ENCODE measurements at places on chromosomes 4 and X.

- no peak for DNase-seq
Observed at GRCh38 chrX:133333154-133333750, 82.0 kb downstream of the GPC4 start.

DNA sequence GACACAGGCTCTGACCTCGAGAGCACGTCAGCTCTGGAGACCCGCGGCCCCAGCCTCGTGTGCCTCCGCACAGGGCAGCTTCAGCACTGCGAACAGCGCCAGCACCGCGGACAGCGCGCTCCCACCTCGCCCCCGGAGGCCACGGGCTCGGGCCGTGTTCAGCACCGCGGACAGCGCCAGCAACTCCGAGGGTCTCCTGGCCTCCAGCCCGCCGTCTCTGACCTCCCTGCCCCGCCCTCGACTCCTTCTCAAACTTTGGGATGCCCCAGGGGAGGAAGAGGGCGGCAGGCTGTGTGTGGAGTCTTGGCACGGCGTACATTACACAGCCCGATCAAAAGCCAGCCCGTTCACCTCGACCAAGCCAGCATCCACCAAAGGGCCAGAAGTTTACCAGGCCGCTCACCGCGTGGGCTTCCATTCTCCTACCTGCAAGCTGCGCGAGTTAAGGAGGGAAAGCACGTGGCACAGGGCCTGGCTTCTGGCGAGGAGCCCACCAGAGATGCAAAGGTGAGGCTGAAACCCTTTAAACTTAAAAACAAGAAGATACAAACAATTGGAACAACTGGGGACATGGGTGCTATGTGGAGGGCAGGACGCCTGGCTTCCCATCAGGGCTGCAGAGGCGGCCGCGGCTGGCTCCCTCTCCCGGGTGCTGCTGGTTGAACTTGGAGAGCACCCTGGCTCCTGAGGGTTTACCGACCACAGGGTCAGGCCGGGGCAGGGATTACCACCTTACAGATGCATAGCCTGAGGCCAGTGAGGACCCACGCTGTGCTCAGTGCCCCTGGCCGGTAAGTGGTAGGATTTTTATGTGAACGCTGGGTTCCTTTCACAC lies 4.5 kb upstream of the NKX1-1 start:
- peak; percentile 72 for DNase-seq

GRCh38 chrX:132426695-132427281 lies 62.0 kb downstream of the MBNL3 start:
- DNase-seq, result no peak

- no peak for DNase-seq
Observed at GRCh38 chr4:105196523-105197145, 50.0 kb downstream of the TET2 start.

- no peak for DNase-seq
Observed at GRCh38 chr4:90148574-90149148, 21.5 kb downstream of the CCSER1 start.

DNA sequence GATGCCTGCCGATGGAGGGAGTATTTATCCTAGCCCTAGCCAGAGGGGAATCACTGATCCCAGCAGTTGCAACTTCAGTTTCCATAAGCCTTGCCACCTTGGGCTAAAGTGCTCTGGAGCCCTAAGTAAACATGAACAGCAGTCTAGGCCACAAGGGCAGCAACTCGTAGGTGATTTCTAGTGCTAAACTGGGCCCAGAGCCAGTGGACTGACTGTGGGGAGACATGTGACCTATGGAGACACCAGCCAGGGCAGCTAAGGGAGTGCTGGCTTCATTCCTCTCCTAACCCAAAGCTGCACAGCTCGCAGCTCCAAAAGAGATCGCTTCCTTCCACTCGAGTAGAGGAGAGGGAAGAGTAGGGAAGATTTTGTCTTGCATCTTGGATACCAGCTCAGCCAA lies 120.8 kb upstream of the MAGEA10 start:
- no peak for DNase-seq

- DNase-seq, result no peak
Observed at GRCh38 chr4:140497747-140498636, at the start of gene MGAT4D. TSS of gene MGAT4D (minus strand) at chr4:140498293. CDS start at chr4:140498222, 71 bp downstream.

GRCh38 chr4:86380181-86380724 lies 20.4 kb upstream of the MAPK10 start:
- DNase-seq, result no peak

- no peak for DNase-seq
Observed at GRCh38 chr4:7539659-7540058, 104.9 kb upstream of the PSAPL1 start.

- no peak for DNase-seq
Observed at GRCh38 chr4:78056265-78057129, 626 bp upstream of the FRAS1 start.

GRCh38 chr4:102705391-102705935 lies 55.3 kb downstream of the MANBA start:
- no peak for DNase-seq

- no peak for DNase-seq
Observed at GRCh38 chrX:19795307-19795706, 92.1 kb downstream of the SH3KBP1 start.

DNA sequence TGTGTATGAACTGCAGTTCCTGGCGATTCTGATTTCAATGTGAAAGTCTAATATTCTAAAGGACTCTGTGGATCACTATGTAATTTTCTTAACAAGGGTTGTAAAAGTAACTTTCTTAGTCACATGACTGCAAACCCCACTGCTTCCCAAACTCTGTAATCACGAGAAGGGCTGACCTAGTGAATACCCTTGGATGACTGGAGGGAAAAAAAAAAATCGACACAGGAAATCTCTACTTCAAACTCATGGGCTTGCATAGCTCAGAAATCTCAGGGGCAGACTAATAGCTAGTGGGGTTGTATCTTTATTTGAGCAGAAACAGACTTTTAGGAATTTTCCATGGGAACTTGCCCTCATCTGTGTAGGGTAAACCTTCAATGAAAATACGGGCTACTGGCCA lies 4.8 kb upstream of the MXRA5 start:
- DNase-seq, result no peak

GRCh38 chrX:13047759-13048158 lies 3.3 kb upstream of the FAM9C start:
- DNase-seq, result no peak

DNA sequence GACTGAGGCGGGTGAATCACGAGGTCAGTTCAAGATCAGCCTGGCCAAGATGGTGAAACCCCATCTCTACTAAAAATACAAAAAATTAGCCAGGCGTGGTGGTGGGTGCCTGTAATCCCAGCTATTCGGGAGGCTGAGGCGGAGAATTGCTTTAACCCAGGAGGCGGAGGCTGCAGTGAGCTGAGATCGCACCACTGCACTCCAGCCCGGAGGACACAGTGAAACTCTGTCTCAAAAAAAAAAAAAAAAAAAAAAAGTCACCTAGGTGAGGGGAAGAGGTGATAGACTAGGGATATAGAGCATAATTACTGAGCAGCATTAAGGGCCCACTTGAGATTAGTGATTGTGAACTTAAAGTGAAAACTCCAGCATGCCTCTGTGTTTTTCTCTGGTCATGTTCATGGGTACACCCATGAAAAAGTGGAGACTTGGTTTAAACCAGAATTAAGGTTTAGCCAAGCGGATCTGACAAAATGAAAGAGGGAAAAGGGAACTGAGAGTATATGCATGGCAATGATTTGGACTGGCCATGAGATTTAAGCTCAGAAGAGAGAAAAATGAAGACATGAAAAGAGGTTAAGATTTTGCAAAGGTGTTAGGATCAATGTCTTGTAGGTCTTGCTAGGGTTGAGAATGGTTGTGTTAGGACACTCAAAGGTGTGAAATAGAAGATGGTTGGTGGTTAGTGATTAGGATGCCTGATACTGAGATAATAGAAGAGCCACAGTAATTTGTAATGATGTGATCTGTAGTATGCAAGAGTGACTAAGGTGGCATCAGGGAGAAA lies 105.0 kb downstream of the RAB28 start:
- DNase-seq, result no peak

DNA sequence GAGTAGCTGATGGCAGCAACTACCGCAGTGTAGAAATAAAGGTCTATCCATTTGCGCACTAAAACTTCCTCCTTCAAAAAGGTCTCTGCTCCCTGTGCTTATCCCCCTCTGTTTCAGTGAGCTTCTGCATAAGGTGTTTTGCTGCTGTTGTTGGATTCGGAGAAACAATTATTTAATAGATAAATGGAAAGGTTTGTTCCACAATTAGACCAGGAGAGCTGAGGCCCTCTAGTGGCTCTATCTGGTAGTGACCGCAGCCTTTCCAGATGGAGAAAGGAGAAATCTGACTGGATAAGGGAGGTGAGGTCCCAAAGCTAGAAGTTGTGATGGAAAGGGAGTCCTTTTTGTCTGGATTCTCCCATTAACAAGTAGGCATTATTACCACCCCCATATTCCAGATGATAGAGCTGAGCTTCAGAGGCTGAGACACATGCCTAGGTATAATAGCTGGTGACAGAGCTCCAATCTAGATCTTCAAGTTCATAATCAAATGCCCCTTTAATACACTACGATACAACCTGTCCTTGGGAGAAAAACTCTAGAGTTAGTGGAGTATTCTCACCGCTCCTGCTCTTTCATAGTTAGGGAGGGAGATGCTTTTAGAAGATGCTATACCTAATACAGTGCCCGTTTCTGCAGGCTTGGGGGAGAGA lies 5.1 kb upstream of the GABRQ start:
- DNase-seq, result no peak

- DNase-seq, result no peak
Observed at GRCh38 chr4:4539481-4539880, 2.4 kb downstream of the STX18 start.

- no peak for DNase-seq
Observed at GRCh38 chrX:132394591-132394990, 94.2 kb downstream of the MBNL3 start.

- DNase-seq, result no peak
Observed at GRCh38 chrX:45843518-45843917, 642.8 kb upstream of the DIPK2B start.

- no peak for DNase-seq
Observed at GRCh38 chr4:138671106-138671505, 344.5 kb upstream of the NOCT start.

DNA sequence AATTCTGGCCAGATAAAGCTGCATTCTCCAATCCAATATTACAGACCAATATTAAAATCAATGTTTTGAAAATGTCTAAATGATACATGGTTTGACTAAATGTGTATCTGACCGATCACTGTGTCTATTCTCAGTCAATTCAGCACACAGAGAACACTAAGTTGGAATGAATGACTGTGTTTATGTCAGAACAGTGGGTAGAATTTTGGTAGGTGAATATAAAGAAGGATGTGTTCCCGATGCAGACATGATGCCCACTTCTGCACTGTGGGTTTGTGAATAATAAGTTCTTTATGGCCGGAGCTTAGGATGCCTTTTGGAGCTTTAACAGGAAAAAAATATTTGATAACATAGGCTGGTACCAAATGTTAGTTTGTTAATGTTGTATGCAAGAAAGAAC lies 113.2 kb upstream of the GIMD1 start:
- no peak for DNase-seq

All from frontal cortex (tissue), 4 donors.